GM12864 (cell line): ENCODE measurements at places on chromosomes 6 and 20.

DNA sequence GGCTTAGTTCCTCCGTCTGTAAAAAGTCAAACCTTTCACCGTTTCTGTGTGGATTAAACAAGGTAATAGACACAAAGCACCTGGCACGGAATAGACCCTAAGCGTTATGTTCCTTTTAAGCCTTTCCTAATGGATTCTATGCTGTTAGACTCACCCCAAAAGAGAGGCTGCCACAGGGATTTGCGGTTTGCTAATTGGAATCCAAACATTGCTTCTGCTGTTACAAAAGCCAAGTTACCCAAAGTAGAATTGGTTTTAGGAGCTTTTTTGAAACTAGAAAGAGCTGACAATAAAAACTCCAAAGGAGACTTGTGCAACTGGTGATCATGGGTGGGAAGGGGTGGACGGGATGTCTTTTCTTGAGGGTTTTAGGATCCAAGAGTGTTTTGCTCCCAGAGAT is 178.0 kb downstream of the BMP7 start:
- DNase-seq = no peak

GRCh38 chr6:16450821-16451220 is 212.4 kb downstream of the GMPR start:
- no peak for DNase-seq

- no peak for DNase-seq
These were observed 231.6 kb downstream of the SYNDIG1 start for GRCh38 chr20:24701027-24701426.

DNA sequence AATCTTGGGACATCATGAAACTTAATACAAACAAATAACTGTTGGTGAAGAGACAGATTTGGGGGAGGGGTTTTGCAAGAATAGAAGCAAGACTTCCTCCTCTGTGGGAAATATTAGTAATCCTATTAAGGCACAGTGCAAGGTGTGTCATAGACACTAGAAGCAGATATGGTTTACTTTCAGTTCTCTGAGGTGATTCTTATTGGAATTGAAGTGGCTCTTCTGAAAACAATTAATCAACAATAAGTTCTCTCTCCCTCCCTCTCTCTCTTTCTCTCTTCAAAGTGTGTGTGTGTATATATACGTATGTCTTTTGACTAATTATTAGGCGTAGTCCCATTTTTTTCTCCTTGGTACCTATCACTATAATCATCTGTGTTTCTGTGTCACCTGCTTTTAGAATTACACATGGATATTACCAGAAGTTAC is 99.8 kb downstream of the HIVEP2 start:
- no peak for DNase-seq

- DNase-seq = peak; percentile 18
These were observed 21.3 kb downstream of the SPATA2 start for GRCh38 chr20:49894073-49894470.

DNA sequence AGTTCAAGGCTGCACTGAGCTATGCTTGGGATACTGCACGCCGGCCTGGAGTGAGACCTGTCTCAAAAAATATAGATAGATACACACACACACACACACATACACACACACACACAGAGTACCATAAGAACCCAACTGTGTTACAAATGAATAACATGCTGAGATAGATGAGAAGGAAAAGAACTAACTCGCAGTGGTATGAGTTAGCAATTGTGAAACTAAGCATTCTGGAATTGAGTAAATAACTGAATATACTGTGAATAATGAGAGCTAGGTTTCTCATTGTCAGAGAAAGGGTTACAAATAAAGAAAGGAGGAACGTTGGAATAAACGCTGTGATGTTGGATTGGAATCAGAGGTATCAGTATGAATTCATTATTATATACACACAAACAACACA is 14.6 kb upstream of the FAXC start:
- peak; percentile 19 for DNase-seq

DNA sequence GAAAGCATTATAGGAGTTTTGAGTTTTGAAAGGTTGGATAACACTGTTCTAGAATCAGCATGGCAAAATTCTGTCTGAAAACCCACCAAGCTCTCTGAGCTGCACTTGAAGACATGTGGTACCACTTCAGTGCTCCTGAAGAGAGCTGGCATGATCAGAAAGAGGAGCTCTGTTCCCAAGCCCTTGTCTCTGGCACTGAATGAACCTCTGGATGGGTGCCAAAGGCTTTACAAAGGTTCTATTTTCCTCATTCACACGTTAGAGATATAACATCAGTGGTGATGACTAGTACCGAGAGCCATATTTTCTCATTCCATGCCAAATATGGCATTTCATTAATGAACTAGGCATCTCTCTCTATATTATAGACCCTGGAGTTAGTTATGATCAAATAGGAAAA is 301.8 kb upstream of the ID4 start:
- no peak for DNase-seq

DNA sequence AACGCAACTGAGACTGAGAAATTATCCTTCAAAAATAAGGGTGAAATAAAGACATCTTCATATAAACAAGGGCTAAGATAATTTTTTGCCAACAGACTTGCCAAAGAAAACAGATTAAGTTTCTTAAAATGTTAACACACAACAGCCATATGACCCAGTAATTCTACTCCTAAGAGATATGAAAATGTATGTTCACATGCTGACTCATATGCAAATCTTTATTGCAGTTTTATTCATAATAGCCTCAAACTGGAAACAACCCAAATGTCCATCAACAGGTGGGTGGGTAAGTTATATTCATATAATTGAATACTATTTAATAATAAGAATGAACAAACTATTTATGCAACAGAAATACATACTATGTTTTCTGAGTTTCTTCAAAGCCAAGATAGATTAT is 140.1 kb downstream of the REV3L start:
- DNase-seq = no peak

GRCh38 chr6:20056350-20056992 is 155.8 kb downstream of the MBOAT1 start:
- no peak for DNase-seq

GRCh38 chr6:130778946-130779657 is 48.1 kb upstream of the SMLR1 start:
- DNase-seq = no peak

GRCh38 chr20:18754030-18754652 is 59.4 kb upstream of the SCP2D1 start:
- DNase-seq = peak; percentile 31

GRCh38 chr6:53309059-53309900 is 39.5 kb downstream of the ELOVL5 start:
- no peak for DNase-seq

GRCh38 chr6:26531897-26532296 is 6.3 kb upstream of the HMGN4 start:
- DNase-seq = no peak

- peak; percentile 82 for DNase-seq
These were observed 76.0 kb upstream of the SHLD1 start for GRCh38 chr20:5674176-5674660.

DNA sequence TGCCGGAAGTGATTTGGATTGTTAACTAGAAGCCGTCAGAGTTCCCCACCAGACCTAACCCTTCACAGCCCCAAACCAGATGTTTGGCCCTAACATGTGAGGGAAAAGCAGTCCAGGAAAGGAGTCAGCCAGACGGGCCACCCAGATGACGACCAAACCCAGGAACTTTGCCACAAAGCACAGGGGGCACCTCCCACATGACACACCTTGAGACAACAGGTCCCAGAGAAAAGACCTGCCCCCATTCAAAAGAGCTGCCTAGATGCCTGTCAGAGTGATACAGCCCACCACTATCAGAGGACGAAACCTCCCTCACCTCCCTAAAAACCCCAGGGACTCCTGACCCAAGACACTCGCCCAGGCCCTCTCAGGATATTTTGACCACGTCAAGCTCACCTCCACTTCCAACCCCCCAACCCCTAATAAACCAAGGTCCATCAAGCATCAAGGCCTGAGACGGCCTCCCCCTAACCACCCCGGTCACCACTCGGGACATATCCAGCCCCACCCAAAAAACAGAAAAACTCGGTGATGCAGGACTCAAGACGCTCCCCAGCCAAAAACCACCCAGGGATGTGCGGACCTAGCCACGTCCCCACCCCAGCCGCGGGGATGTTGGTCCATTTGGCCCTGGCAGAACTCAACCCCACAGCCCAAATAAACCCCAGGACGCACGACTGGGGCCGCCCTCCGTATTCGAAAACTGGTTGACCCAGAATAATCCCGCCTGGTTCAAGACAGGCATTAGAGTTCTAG is 662 bp downstream of the ZNF343 start:
- no peak for DNase-seq

DNA sequence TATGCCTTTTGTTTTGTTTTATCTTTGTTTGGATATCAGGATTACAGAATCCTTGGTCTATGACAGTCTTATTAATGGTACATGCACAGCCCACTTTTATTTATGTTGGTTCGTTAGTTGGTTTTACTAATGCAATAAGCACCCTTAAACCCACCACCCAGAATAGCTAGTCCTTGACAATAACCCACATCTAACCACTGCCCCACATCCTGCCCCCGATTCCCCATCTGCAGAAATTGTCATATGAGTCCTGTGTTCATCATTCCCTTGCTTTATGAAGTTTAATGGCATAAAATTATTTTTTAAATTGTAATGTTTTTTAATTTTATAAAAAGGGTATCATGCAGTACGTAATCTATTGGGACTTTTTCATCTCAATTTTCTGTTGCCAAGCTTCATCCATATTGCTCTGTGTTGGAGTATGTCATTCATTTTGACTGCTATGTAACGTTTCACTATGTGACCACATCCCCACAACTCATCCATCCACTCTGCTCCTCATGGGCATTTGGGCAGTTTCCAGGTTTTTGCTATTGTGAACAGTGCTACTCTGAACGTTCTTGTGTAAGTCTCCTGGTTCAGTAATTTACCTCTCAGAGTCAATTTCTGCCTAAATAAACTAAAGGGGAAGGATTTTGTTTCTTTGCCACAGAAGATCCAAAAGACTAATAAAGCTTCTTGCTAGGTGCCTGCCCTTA is 150.4 kb downstream of the MRPL14 start:
- DNase-seq = no peak

DNA sequence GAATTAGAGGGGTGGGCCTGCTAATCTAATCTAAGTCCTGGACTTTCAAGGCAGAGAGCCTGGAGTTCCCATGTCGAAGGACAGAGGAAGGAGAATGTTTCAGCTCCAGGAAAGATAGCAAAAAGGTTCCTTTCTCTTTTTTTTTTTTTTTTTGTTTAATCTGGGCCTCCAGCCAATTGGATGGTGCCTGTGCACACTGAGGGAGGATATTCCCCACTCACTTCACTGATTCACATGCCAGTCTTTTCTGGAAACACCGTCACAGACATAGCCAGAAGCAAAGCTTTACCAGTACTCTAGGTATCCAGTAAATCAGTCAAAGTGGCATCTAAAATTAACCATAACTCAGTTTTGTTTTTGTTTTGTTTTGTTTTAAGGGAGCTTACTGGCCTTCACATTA is 721.1 kb downstream of the TENT5A start:
- DNase-seq = no peak

GRCh38 chr20:20317621-20318364 is 50.1 kb upstream of the INSM1 start:
- DNase-seq = no peak

GRCh38 chr6:41161851-41162552 is 914 bp downstream of the TREM2 start:
- DNase-seq = no peak

- DNase-seq = no peak
These were observed 61.9 kb downstream of the ECT2L start for GRCh38 chr6:138857775-138858174.

DNA sequence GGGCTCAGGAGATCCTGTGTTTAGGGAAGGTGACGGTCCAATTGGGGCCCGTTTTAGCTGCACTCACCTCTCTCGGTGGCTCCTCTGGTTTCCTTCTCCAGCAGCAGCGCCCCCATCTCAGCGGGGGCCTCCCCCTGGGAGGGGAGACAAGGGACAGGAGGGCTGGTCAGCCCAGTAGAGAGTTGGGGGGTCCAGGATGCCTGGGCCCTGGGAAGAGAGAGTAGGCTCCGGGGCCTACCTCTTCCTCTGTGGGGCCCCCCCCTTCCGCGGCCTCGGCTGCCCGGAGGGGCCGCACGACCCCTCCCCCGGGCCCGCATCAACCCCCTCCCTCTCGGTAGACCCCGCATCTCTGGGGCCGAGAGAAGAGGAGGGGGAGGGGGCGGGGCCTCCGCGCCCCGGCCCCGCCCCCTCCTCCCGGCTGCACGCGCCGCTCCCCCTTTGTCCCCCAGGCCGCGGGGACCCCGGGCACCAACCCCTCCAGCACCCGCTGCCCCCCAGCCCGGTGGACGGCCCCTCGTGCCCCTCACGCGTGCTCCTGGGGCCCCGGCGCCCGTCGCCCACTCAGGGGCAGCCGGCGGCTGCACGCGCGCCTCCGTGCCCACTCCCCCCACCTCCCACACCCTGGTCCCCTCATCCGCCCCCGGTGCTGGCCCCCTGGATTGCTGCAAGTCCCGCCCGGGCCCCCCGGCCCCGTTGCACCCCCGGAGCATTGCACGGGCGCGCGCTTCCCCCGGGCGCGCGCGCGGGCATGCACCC is 464 bp downstream of the EHMT2 start:
- no peak for DNase-seq

DNA sequence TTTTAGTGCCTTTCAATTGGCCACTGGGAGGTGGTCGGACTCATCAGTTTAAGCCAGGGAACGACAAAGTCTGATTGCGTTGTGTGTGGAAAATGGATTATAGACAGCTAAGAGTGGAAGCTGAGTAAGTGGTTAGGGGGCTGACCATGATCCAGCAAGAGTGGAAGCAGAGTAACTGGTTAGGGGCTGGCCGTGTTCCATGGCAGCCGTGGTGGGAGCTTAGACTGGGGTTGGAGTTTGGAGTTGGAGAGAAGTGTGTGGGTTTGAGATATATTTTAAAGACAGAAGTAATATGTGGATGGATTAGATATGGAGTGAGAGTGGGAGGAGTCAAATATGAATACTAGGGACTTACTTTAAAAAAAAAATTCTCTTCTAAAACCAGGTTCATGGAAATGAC is 41.7 kb downstream of the LRRN4 start:
- DNase-seq = no peak

DNA sequence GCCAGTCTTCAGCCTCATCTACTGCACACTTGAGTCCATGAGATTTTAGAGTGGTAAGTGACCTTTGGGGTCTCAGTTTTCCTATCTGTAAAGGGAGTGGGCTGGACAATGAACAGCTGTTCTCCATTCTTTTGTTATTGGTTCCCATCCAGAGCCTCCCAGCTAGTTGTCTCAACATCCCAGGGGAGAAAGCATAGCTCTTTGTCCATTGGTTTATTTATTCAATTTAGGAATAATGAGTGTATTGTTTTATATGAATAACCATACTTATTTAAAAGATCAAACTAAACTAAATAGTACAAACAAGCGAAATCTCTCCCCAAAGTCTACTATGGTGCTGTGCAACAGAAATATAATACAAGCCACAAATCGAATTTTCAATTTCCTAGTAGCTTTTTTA is 13.7 kb downstream of the PIGT start:
- no peak for DNase-seq

DNA sequence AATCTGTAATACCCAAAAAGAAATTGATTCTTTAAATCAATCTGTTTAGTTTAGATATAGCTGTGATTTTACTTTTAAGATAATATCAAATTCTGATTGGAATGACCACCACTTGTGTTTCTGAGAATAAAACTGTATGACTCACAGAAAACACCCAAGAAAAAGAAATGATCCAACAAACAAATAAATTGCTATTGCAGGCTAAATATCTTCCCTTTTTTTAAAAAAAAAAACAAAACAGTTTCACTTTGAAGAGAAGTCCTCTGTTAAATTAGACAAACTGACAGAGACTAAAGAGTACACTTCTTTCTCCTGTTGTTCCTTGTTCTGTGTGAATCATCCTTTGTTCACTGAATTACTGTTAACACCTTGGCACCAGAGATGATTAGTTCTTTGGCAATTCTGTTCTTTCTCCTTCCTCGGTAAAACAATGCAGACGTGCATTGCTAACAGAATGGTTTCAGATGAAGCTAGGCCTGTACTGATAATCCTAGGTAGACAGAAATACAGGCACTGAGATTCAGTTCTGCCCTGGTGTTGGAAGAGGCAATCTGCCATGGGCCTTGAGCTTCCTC is 895.2 kb upstream of the CITED2 start:
- peak; percentile 7 for DNase-seq
